ENCODE measurements at places on chromosomes 2 and 18.
A peak's percentile ranks its signal among the peaks of the same experiment; 100 is the strongest.

- peak; percentile 99 for DNase-seq
These were observed 207.5 kb downstream of the SPP2 start for GRCh38 chr2:234257859-234258561.

DNA sequence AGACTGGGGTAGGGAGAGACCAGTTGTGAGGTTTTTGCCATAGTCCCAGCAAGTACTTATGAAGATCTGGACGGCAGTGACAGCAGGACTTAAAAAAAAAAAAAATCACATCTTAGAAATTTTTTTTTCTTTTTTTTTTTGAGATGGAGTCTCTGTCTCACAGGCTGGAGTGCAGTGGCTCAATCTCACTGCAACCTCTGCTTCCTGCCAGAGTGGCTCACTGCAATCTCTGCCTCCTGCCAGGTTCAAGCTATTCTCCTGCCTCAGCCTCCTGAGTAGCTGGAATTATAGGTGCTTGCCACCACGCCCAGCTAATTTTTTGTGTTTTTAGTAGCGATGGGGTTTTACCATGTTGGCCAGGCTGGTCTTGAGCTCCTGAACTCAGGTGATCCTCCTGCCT lies 22.4 kb upstream of the STAT4 start:
- DNase-seq: no peak

GRCh38 chr2:174778085-174778981 lies 14.1 kb upstream of the CHRNA1 start:
- peak; percentile 75 for DNase-seq

DNA sequence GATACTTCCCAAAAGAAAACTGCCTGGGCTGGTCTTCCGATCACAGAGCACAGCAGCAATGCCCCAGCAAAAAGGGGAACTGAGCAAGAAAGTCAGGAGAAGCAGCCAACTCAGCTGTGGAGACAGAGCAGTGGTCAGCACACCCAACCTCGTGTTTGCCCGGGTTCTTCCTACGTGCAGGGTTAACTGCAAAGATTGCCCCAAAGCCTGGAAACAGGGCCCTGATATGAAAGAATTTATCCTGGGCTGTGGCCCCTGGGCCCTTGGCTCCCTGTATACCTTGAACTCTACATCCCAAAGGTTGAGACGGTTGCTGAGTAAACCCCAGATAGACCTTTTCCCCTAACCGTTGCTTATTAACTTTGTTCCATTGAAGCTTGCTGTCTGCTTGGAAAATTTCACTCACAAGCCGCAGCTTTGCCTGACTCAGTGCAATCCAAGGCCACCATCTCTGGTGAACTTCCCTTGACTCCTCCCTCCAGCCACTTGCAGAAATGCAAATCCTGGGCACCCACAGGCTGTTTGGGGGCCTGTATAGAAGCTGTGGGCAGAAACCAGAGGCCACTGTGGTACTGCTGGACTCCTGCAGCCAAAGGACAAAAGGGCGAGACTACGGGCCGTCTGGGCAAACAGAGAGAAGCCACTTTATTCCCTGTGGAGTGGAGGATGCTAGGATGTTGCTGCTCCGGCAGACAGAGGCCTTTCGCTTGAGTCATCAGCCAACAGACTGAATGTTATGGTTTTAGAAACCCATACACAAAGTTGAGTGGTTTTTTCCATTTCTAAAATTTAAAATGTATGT lies 18.2 kb downstream of the NRP2 start:
- no peak for DNase-seq

DNA sequence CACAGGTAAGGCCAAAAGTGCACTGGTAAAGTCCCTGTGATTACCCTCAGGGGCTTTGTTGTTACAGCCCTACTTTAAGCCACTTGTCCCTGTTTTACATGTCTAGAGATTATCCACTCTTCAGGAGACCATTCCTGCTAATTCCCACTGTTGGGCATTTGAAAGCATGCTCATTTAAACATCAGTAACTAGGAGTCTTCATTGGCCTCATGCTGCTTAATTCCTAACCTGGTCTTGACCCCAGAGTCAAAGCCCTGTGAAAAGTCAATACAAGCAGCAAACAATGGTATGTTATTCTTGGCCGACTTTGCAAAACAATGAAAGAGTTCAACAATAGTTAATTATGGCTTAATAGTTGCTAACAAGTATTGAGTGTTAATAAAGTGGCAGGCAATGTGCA lies 23.2 kb downstream of the AFF3 start:
- no peak for DNase-seq

- DNase-seq: no peak
These were observed 145.7 kb downstream of the ZEB2 start for GRCh38 chr2:144374163-144374661.

DNA sequence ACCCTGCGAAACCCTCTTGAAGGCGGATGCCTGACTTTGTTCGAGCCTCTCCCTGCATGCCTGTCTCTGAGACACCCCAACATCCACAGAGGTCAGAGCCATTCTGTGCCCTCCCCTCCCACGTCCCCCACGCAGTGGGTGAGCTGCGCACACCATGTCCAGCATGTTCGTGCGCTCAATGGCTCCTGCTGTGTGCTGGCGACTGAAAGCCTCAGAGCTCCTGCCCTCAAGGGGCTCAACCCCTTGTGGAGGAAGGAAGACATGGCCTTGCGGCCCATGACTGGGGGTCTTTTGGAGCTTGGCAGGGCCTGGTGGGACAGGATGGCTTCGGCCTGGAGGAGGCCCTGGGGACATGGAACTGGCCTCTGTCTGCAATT lies 45.7 kb downstream of the ANKMY1 start:
- DNase-seq: no peak

GRCh38 chr2:222861411-222862105 lies 722 bp downstream of the ACSL3 start:
- no peak for DNase-seq

GRCh38 chr2:180376066-180376465 lies 369.0 kb upstream of the CWC22 start:
- no peak for DNase-seq

DNA sequence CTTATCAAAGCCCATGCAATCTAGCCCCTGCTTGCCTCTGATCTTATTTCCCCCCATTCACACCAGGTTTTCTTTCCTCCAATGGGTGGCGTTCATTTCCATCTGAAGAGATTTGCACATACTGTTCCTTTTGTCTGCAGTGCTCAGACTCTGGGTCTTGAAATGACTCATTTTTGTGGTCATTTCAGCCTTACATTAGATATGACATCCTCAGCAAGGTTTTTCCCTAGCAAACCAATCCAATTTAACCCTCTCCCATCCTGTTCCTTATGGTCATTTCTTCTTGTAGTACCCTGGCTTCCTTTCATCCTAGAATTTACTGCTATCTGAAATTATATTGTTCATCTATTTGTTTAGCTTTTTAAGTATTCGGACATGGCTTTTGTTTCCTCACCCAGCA lies 42.5 kb upstream of the SCN1A start:
- DNase-seq: no peak

DNA sequence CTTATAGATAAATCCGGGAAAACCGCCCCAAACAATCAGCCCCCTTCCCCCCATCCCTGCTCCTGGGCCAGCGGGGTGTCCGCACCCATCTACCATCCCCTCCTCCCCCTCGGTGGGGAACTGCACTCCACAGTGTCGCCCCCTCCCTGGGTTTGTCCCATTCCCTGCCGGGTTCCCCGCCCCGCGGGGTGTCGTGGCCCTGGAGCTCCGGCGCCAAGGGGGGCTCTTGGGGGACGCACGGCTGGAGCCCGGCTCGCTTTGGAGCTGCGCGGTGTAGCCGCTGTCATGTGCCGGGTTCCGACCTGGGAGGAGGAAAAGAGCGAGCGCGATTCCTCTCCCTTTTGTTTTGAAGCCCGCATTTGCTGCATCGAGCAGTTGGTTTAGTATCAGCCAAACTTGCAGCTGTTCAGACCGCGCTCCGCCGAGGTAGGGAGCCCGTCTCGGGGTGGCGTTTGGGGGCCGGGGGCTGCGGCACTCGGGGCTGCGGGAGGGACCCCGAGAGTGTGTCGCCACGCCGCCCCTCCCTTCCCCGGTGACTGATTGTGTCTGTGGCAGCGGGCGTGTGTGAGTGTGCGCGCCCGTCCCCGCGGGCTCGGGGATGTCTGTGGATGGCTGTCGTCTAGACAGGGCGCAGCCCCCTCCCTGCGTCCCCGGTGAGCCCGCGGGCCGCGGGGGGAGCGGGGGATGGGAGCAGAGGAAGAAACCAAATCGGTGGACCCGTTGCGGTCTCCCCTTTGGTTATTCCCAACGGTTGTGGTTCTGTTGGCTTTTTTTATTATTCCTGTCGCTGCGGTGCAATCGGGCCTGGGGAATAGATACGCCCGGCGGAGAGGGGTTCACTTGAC lies 797 bp downstream of the CTIF start:
- DNase-seq: no peak

DNA sequence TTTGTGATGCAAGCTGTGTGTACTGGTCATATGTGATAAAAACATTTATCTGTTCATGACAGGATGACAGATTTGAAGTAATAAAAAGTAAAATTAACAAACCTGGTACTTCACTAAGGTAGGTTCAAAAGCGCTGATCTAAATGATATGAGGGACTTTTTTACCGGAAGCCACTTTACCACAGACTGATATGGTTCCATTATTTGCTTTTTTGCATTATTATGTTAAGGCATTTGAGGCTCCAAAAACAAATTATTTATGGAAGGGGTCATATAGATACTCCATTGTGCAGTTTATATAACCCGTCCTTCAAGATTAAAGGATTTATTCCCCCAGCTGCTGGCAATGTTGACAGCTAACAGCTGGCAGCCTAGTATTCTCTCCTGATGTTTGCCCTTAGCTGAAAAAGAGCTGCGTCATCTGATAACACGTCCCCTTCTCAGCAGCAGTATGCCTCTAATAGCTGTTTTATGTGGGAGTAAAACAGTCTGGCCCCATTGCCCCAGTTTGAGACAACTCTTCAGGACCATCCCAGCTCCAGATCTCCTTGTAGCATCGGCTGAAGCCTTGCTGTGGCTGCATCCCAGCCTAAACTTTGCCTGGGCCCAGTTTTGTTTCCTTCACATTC lies 84.8 kb upstream of the XIRP2 start:
- no peak for DNase-seq

- no peak for DNase-seq
These were observed 166.1 kb upstream of the ZNF521 start for GRCh38 chr18:25517881-25518715.

- no peak for DNase-seq
These were observed 178.5 kb upstream of the SESTD1 start for GRCh38 chr2:179443180-179443579.

- no peak for DNase-seq
These were observed 160.3 kb upstream of the VRK2 start for GRCh38 chr2:57886161-57886786.

DNA sequence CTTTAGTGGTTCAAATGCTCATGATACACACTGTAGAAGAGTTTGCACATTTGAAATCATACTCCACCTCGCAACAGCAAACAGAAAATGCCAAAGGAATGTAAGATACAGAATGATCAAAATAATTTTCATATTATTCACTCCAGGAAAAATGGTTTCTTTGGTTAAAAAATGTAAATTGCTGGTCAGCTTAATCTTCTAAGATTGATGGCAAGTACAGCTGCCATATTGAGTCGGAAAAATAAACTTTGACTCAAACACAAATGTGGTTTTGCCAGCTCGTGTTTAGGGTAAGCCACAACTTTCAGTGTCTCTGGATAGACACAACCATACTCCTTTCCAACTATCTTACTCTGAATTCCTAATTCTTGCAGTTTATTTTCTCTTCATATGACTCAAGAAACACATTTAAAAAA lies 154.9 kb upstream of the SMIM21 start:
- DNase-seq: no peak

- DNase-seq: no peak
These were observed 55.7 kb downstream of the ZC3H8 start for GRCh38 chr2:112199188-112199587.

DNA sequence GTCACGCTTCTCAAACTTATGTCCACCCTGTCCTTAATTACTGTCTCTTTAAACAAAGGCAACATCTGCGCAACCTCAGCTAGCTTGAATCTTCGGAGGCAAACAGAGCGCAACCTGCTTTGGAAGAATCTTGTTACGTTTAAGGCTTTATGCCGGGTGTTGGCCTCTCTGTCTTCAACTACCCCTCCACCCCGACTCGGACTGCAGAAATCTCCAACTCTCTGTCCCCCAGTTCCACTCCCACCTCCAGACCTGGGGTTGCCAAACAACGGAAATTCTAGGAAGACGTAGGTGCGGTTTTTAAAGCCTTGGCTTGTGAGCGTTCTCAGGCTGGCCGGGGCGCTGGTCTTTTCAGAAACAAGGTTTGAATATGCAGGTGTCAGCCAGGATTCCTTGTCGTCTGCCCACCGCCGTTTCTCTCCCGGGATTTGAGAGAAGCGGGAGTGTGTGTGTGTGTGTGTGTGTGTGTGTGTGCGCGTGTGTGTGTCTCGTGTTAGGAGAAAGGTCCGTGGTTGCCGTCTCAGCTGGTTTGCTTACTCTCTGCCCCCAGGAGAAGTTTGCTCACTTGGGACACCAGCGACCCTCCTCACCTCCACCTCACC lies 1.1 kb upstream of the ONECUT2 start:
- DNase-seq: no peak

DNA sequence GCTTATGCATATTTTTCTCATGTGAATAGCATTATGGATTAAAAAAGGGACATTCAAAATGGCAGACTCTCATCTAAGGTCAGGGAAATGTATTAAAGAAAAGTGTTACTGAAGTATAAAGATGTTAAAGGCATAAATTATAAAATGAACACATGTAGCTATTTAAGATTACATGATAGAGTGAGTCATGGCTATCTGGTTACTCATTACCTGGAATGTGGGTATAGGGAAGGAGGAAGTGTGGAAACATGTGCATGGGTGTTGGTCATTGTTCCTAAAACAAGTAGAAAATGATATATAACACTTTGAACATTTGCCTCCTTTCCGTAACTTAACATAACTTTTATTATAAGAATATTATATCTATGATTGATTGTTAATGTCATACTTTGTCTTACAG lies 66.4 kb downstream of the MYO1B start:
- peak; percentile 75 for DNase-seq

- no peak for DNase-seq
These were observed 135.1 kb upstream of the GATA6 start for GRCh38 chr18:22034276-22034675.

DNA sequence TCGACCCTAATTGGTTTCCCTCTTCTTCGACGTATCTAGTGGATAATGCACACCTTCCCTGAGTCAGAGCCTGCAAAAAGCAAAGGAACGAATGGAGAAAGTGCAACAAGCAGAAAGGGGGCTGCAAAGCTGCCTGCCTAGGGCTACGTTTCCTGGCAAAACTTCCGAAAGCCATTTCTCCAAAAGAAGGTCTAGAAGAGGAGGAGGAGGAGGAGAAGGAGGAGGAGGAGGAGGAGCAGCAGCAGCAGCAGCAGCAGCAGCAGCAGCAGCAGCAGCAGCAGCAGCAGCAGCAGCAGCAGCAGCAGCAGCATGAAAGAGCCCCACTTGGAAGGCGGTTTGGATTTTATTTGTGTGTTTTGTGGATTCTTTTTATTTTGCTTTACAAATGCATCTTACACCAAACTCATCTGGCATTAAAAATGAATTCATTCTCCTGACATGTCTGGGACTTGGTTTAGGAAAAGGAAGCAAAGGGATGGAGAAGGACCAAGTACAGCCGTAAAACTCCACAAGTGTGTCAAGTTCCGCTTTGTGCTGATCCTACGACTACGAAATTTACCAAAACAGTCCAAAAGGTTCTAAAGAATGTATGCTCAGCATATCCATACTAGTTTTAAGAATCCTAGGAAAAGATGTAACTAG lies 2.0 kb downstream of the TCF4 start:
- no peak for DNase-seq

- DNase-seq: no peak
These were observed 166.3 kb downstream of the MYO1B start for GRCh38 chr2:191411472-191411871.

GRCh38 chr2:12046641-12047040 lies 300.2 kb downstream of the LPIN1 start:
- DNase-seq: no peak

Measured in kidney epithelial cell (primary cell).